ENCODE measurements at places on chromosomes 2 and 18. TPM values are rescaled to one million over a fixed set of nuclear protein-coding genes. Genes with fewer than 3 reads are reported as not detected.

The ZNF142 gene
- 10.2 TPM for polyA plus RNA-seq

- no peak overlapping the region for H3K27ac ChIP-seq
- H3K36me3 ChIP-seq, result no peaks in the 10 kb centered on the region
- DNase-seq, result no peak
These were observed 13.4 kb downstream of the FMNL2 start for GRCh38 chr2:152348388-152348787.

DNA sequence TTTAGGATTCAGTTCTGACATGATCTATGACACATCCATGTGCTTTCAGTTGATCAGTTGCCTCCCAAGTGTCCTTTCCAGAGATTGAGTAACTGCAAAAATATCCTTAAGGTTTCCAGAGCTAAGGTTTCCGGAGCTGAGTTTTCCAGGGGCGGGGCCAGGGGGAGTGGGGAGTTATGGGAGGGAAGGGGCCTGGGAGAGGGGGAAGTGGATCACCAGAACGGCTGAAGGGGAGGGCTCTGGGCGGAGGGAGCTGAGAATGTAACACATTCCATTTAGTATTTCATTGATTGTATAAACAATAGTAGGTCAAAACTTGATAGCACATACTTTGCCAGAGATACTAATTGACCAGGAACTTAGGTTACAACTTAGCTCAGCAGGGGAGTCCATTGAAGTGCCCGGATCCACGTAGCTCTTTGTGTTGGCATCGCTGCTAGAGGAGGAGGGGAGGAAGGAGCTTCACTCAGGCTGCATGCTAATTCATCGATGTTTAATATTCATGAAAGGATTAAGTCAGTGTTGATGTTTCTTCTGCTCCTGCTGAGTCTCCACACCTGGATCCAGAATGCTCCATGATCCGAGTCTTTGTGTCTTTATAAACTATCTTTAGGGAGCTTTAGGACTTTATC is 289.8 kb downstream of the ALPK2 start:
- peaks cover 3% of the 10 kb centered on the region for H3K36me3 ChIP-seq
- no peak overlapping the region for H3K27ac ChIP-seq
- H3K4me3 ChIP-seq, result no peak overlapping the region
- no peak for DNase-seq
- H3K27me3 ChIP-seq, result no peaks in the 10 kb centered on the region

GRCh38 chr2:67825476-67825875 is 237.3 kb downstream of the C1D start:
- no peaks in the 10 kb centered on the region for H3K27me3 ChIP-seq
- no peak for DNase-seq
- no peak overlapping the region for H3K4me3 ChIP-seq
- no peak overlapping the region for H3K27ac ChIP-seq

DNA sequence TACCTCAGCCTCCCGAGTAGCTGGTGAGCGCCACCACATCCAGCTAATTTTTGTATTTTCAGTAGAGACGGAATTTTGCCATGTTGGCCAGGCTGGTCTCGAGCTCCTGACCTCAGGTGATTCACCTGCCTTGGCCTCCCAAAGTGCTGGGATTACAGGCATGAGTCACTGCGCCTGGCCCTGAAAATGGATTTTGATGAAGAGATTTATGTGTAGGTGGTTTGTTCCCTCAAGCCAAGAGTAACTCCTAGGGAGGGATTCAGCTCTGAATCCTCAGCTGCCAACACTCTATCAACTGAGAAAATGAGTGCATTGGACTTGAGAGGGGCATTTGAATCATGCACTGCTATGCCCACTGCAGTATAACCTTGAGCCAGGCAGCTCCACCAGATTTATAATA is 17.5 kb upstream of the LIPG start:
- H3K27ac ChIP-seq, result no peak overlapping the region
- no peaks in the 10 kb centered on the region for H3K4me1 ChIP-seq
- H3K36me3 ChIP-seq, result no peaks in the 10 kb centered on the region
- no peak for DNase-seq
- no peak overlapping the region for H3K4me3 ChIP-seq

- DNase-seq, result no peak
- no peak overlapping the region for H3K4me3 ChIP-seq
- H3K27ac ChIP-seq, result no peak overlapping the region
- H3K36me3 ChIP-seq, result no peaks in the 10 kb centered on the region
- no peaks in the 10 kb centered on the region for H3K4me1 ChIP-seq
These were observed 21.0 kb upstream of the SELENOI start for GRCh38 chr2:26324903-26325302.

- H3K4me3 ChIP-seq, result no peak overlapping the region
- no peak overlapping the region for H3K27ac ChIP-seq
- no peak for DNase-seq
- no peaks in the 10 kb centered on the region for H3K4me1 ChIP-seq
- H3K27me3 ChIP-seq, result no peaks in the 10 kb centered on the region
These were observed 86.8 kb upstream of the NOL4 start for GRCh38 chr18:34311468-34311867.

GRCh38 chr2:39603436-39603835 is 62.3 kb upstream of the TMEM178A start:
- no peaks in the 10 kb centered on the region for H3K36me3 ChIP-seq
- H3K4me1 ChIP-seq, result peaks cover 3% of the 10 kb centered on the region
- DNase-seq, result no peak
- no peak overlapping the region for H3K27ac ChIP-seq
- H3K27me3 ChIP-seq, result no peaks in the 10 kb centered on the region

The DSG1 gene
- polyA plus RNA-seq, result not detected

DNA sequence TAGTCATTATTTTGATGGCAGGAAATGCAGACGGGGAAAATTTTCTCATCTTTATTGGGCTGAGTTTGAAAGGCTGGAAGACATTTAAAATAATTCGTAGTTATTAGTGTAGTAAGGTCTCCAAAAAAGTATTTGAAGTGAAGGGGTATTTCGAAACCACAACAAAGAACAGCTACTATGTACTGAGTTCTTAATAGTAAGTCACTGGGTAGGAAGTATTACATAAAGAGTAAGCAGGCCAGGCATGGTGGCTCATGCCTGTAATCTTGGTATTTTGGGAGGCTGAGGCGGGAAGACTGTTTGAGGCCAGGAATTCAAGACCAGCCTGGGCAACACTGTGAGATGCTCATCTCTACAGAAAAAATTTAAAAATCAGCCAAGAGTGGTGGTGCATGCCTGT is 113.6 kb downstream of the MEP1B start:
- no peaks in the 10 kb centered on the region for H3K36me3 ChIP-seq
- H3K4me1 ChIP-seq, result no peaks in the 10 kb centered on the region
- no peak overlapping the region for H3K4me3 ChIP-seq
- no peaks in the 10 kb centered on the region for H3K27me3 ChIP-seq

The GGCX gene
- polyA plus RNA-seq, result 11.1 TPM

GRCh38 chr2:189685540-189686229 is 11.2 kb downstream of the ANKAR start:
- H3K4me1 ChIP-seq, result no peaks in the 10 kb centered on the region
- no peak overlapping the region for H3K27ac ChIP-seq
- DNase-seq, result no peak

DNA sequence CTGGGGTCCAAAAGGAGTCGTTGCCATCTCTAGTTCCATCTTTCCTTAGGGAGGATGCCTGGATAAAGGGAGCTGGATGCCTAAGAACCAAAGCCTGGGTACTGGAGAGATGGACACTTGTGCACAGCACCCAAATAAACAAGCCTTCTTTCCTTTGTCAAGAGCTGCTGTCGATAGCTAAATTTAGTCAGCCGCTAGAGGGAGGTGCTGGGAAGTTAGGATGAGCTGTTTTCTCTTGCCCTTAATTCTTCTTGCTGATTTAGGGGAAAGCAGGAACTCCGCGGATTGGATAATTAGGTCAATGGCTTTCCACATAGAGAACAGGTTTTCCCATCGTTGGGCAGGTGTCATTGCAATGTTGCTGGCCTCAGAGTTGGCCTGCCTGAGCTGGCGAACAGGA is 30.9 kb upstream of the SERPINB12 start:
- no peaks in the 10 kb centered on the region for H3K36me3 ChIP-seq
- no peak overlapping the region for H3K4me3 ChIP-seq
- DNase-seq, result no peak

The TPO gene
- polyA plus RNA-seq, result 0.60 TPM

DNA sequence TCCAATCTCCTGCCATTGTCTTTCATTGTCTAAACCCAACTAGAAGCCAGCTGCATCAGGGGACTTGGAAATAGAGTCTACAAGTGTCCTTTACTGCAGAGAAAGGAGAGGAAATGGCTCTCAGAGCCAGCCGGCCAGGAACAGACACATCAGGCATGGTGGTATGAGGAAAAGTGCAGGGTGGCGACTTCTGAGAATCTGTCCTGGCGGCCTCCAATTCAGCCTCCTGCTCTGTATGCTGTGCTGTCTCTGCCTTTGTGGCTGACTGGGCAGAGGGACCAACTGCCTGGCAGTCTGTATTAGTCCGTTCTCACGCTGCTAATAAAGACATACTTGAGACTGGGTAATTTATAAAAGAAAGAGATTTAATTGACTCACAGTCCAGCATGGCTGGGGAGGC is 36.8 kb upstream of the AQP4 start:
- no peaks in the 10 kb centered on the region for H3K4me1 ChIP-seq
- H3K4me3 ChIP-seq, result no peak overlapping the region
- no peak for DNase-seq
- no peaks in the 10 kb centered on the region for H3K36me3 ChIP-seq
- H3K27ac ChIP-seq, result no peak overlapping the region
- H3K27me3 ChIP-seq, result no peaks in the 10 kb centered on the region

The MARCO gene
- polyA plus RNA-seq, result 5.4 TPM

The SLC4A3 gene
- polyA plus RNA-seq, result under 0.01 TPM

The SPP2 gene
- polyA plus RNA-seq, result not detected

The CCDC102B gene
- polyA plus RNA-seq, result 2.7 TPM

- no peaks in the 10 kb centered on the region for H3K36me3 ChIP-seq
- peak overlapping the region; percentile 12 for H3K27ac ChIP-seq
- DNase-seq, result no peak
- peaks cover 14% of the 10 kb centered on the region for H3K4me1 ChIP-seq
- no peak overlapping the region for H3K4me3 ChIP-seq
These were observed 2048.0 kb downstream of the SUCLG1 start for GRCh38 chr2:82411071-82411470.

DNA sequence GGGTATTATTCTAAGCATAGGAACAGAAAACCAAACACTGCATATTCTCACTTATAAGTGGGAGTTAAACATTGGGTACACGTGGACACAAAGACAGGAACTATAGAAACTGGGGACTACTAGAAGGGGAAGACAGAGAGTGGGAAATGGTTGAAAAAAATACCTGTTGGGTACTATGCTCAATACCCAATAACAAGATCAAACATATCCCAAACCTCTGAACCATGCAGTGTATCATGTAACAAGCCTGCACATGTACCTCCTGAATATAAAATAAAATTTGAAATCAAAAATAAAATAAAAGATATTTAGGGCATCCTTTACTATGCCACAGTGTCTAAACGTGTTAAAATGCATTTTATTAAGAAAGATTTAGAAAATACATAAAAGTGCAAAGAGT is 221.0 kb upstream of the TFPI start:
- no peaks in the 10 kb centered on the region for H3K27me3 ChIP-seq
- H3K36me3 ChIP-seq, result no peaks in the 10 kb centered on the region
- no peaks in the 10 kb centered on the region for H3K4me1 ChIP-seq
- H3K27ac ChIP-seq, result no peak overlapping the region
- no peak for DNase-seq
- no peak overlapping the region for H3K4me3 ChIP-seq

GRCh38 chr2:204177977-204178522 is 241.5 kb downstream of the ICOS start:
- no peak for DNase-seq
- no peaks in the 10 kb centered on the region for H3K36me3 ChIP-seq
- no peak overlapping the region for H3K27ac ChIP-seq
- H3K4me3 ChIP-seq, result no peak overlapping the region
- no peaks in the 10 kb centered on the region for H3K27me3 ChIP-seq

The PID1 gene
- polyA plus RNA-seq, result 20.3 TPM

All from sigmoid colon (tissue), 7 donors.